ENCODE measurements at places on chromosomes 2 and 18.

GRCh38 chr18:63315876-63316275 is 3.7 kb downstream of the BCL2 start:
- DNase-seq, result no peak

DNA sequence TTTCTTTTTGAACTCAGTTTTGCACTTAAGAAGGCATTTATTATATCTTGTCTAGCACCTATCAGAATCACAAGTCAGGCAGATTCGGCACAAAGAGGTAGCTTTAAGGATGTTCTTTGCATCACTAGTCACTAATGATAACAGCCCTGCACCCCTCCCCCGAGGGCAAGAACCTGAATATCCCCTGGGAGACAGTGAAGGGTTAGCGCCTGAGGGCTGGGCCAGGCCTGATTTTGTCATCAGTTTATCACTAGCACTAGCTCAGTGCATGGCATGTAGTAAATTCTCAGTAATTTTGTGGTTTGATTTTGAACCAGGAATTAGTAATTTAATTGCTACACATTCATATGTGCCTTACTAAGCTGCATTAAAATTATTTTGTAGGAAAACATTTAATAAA is 23.9 kb upstream of the HS6ST1 start:
- no peak for DNase-seq

GRCh38 chr2:177983183-177983788 is 89.3 kb downstream of the PDE11A start:
- peak; percentile 69 for DNase-seq

DNA sequence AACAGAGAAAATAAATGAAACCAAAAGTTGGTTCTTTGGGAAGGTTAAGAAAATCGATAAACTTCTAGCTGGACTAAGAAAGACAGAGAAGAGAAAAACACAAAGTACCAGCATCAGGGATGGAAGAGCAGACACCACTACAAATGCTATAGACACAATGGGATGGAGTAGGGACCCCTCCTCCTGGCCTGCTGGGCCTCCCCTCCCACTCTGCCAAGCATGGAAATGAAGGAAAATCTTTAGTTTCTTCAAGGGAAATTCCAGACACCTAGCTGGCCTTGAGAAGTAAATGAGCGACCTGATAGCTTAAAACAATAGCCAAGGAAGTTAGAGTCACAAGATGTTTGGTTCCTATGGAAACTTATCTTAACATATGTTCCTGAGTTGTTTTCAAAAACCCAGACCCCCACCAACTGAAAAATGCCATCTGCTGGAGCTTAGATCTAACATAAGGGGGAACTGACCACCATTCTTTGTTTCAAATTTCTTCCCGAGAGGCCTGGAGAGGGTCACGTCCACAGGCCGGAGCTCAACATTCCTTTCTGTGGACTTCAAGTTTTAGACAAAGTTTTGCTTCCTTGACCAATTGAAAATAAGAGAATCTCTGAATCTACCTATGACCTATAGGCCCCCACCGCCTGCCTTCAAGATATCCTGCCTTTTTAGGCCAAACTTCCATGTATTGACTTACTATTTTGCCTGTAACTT is 101.9 kb downstream of the BIN1 start:
- DNase-seq, result no peak

GRCh38 chr2:141929331-141930252 is 201.2 kb downstream of the LRP1B start:
- DNase-seq, result no peak

DNA sequence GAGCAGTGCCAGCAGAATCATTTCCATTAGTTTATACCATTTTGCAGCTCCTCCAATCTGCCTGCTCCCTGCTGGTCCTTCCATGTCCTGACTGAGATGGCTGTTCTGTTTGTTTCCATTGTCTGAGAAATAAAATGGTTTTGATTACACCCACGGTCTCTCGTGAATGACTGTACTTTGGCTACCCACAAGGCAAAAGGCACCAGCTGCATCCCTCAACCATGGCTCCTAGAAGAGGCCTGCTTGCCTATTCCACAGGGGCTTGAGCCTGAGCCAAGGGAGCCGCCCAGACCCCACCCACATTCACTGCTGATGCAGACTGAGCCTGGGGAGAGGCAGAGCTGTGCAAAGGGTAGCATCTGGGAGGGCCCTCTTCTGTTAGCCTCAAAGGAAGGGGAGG is 31.2 kb downstream of the MARCHF4 start:
- DNase-seq, result no peak

- no peak for DNase-seq
Measured at GRCh38 chr2:230346921-230347533, 20.0 kb downstream of the SP140L start.

DNA sequence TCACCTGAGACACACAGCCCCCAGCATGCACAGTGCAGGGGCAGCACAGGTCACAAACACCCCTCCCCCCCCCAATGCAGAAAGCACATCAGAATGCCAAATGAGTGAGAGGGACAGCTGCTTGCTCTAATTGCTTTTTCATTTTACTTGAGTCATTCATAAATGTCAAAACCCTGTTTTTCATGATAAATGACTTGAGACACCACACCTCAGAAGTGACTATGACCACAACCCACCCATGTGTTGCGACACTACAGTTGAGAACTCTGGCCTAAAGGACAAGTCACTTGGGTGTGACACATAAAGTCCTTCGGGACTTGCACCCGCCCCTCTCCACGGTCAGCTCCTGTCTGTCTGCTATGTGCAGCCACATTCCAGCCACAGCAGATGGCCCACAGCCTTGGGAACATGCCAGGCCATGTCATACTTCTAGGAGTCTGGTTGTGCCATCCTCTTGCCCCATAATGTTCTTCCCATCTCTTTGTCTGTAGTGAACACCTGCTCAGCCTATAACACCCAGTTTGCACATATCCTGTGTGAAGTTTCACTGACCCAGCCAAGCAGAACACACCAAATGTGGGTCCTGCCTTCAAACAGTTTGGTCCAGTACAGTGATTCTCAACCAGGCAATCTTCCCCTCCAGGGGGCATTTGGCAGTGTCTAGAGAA is 30.2 kb upstream of the RIOK3 start:
- no peak for DNase-seq

DNA sequence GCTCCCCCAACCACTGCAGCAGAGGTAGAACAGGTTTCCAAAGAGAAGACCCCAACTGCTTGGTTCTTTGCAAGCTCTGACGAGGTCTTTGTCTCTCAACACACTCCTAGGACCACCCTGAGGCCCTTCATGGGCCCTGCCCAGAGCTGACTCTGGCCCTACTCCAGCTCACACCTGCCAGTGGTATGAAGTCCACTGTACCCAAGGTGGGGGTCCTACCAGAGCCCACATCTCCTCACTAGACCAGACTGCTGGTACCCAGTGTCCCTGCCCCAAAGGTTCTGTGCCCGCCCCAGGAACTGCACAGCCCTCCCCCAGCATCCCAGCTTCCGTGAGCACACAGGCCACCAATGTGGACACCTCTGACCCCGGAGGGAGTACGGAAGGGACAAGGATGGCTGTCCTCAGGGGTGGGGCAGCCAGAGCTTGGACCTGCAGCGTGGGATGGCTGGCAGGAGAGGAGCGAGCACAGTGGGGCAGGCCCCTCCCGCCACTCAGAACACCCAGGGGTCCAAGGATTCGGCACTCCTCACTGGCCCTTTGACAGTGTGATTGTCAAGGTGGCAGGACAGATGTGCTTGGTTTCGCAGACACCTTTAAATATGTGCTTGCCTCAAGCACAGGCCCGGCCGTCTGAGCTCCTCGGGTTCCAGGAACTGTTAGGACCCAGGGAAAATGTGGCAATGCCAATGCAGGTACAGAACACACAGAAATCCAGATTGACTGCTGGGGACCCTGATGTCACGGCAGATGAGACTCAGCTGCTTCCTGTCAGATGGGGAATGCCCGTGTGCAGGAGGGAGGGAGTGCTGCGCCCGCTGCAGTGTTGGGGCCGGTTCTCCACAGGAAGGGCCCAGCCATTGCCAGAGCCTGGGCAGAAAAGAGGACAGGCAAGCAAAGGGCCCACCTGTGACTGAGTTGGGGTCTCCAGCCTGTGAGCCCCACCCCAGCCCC is 51.2 kb downstream of the MTERF4 start:
- no peak for DNase-seq

DNA sequence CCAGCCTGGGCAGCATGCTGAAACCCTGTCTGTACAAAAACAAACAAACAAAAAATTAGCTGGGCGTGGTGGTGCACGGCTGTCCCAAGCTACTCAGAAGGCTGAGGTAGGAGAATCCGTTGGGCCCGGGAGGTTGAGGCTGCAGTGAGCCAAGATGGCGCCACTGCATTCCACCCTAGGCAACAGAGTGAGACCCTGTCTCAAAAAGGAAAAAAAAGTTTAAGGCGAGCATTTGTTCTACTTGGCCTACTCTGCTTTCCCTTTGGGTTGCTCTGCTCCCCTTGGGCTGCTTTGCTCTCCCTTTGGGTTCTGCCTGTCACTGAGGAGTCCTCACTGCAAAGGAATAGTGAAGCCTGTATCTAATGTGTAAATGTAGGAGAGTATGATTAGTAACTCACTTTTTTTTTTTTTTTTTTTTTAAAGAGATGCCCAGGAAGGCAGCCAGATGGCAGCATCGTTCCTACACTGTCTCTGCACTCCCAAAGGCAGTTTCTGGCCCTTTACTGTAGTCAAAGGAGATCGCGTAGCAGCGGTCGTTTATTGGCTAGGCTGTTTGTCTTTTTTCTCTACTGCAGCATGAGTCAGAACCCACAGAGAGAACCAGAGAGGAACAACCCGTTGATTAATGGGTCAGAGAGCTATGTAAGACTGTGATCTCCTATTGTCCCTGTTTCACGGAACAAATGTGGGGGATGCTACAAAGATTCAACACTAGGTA is 118.3 kb upstream of the CWC22 start:
- DNase-seq, result peak; percentile 89

DNA sequence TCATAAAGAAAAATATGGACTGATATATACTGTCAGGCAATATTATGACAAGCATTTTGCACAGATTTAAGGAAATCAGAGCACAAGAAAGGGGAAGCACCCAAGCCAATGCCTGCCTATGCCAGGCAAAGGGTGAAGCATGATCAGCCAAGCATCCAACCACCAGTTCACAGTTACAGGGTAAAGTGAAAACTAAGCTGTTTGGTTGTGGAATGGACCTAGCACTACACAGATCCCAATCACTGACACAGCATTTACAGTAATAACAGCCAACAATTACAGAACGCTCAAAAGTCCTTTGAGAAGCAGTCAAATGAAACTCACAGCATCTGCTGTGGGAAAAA is 90.3 kb downstream of the SP3 start:
- DNase-seq, result no peak

- no peak for DNase-seq
Measured at GRCh38 chr18:48994044-48994651, 43.4 kb upstream of the SMAD7 start.

GRCh38 chr18:23683671-23684070 is 5.6 kb upstream of the LAMA3 start:
- no peak for DNase-seq

- DNase-seq, result no peak
Measured at GRCh38 chr18:11655606-11655932, 33.5 kb upstream of the GNAL start.

GRCh38 chr2:10382354-10383061 is 65.6 kb downstream of the ODC1 start:
- peak; percentile 17 for DNase-seq

- DNase-seq, result no peak
Measured at GRCh38 chr18:13420969-13421686, 202.6 kb downstream of the LDLRAD4 start.

DNA sequence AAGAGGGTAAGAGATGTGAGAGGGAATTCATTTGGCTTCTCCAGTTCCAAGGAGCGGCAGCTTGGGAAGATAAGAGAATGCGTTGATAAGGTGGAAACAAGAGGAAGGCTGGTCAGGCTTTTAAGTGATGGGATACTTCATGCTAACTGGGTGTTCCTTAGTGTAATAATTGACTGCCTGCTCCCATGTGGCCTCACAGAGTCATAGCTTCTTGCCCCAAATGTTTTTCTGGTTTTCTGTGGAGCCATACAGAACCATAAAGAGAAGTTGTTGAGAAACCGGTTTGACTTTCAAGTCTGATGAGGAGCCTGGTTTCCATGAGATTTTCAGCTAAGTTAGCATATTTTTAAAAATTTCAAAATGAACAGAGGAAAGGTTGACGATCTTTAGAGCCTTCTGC is 97.5 kb upstream of the ZFP36L2 start:
- no peak for DNase-seq

GRCh38 chr2:239561446-239562001 is 160.7 kb upstream of the HDAC4 start:
- no peak for DNase-seq

GRCh38 chr2:237330541-237330940 is 83.4 kb downstream of the COL6A3 start:
- no peak for DNase-seq

GRCh38 chr2:215260097-215260677 is 51.7 kb upstream of the ATIC start:
- DNase-seq, result no peak

- DNase-seq, result peak; percentile 75
Measured at GRCh38 chr2:19361325-19361990, 3.0 kb upstream of the OSR1 start.

DNA sequence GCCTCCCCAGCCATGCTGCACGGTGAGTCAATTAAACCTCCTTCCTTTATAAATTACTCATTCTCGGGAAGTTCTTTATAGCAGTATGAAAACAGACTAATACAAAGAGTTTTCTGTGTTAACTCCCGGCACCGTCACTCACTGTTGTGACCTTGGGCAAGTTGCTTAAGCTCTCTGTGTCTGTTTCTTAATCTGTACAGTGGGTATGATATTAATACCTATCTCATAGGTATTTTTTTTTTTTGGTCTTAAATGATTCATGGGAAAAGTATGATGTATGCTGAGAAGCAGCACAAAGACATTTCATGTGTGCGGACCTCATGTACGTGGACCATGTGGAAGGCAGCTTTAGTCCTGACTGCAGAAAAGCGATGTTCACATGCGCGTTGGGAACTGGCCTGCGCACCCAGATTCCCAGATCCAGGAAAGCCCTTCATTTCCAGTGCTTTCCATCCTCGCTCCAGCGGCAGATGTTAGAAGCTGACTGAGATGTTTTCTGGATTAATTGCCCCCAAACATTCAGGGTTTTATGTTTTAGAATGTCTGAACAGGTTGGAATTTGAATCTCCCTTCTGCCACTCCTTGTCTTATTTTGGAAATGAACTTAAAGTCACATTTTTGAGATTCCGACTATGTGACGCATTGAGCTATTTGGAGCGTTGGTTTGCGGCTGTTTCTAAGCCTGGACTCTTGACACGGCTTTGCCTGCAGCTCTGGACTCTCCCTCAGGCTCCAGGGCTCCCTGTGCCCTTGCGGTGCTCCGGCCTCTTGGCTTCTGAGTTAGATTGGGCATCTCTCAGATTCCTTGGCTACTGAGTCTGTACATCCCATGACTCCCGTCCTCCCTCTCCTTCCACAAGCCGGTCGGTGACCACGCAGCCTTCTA is 61.4 kb downstream of the SLC4A3 start:
- DNase-seq, result no peak

All from neural progenitor cell (in vitro differentiated cells).